Activated T-helper 1 cell treated with anti-CD3 and anti-CD28 coated beads, Interleukin-12 subunit alpha, Interleukin-12 subunit beta, Interleukin-2, Interleukin-4 antibody, amounts not matched to agents 30 ng/mL and 10 ng/mL and 1 ng/mL, durations not matched to agents 14 hours and 24 hours and 36 hours (primary cell): ENCODE measurements at places on chromosomes 7 and 10.

DNA sequence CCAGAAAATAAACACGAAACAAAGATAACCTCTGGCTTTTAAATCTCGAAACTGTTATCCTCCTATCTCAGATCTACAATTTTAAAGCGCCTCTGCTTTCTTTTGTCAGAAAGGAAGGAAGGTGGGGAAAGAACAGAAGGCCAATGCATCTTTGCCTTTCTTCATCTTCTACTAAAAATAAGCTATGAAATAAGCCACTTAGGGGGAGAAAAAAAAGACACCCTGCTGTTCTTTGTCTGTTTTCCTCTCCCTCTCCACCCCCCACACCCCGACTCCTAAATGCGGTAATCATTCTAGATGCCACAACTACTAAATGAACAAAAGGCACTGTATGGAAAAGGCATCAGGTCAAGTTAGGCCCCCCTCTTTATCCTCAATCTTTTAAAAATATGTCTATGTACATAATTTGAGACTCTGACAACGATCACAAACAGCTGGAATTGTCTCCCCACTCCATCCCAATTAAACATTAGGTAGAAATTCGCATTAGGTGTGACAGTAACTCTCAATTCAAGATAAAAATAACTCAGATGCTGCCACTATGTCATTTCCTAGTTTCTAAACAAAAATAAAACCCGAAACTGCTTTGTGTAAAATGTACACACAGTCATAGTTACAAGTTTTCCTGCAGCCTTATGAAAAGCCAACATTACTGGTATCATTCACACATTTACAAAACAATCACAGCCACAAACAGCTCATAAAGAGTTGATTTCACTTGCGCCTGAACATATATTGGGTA is 2.4 kb downstream of the UBE2H start:
- no peak for DNase-seq

GRCh38 chr7:9307131-9307530 is 873.7 kb downstream of the NXPH1 start:
- DNase-seq, result no peak

GRCh38 chr10:20228729-20229128 is 412.5 kb downstream of the PLXDC2 start:
- DNase-seq, result no peak

DNA sequence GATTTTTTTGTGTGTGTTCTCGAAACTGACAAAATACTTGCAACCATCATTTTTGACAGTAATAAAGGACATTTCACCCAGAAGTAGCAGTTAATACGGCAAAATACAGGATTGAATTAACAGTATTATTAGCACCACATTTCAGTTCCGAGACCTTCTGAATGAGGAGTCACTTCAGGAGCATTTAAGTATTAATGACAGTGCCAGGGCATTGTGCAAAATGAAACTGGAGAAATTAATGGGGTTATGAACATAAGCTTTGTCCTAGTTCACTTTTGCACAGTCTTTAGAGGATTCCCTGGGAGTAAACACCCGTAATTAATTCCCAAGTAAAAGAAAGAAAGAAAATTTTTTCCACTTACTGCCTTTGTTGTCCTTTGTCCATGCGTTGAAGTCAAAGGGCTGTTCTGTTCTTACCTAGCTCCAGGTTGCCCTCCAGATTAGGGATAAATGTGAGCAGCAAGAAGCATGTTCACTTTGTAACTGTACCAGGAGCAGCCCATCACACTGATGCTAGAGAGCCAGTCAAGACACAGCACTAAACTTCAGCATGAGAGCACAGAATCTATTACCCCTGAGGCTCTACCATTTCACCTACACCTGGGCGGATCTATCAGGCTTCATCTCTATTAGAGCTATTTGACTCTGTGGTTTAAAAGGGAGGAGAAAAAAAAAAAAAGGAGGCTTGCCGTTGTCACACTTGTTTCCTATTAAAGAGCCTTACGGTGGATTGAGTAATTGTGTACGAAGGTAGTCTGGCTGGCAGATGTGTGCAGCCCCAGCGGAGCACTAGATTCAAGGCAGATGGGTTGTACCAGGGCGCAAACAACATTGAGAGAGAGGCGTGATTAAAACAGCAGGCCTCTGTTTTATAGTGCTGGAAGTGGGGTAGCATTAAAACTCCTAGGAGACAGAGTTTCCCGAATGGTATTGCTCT is 297.8 kb upstream of the SEMA3A start:
- DNase-seq, result no peak

DNA sequence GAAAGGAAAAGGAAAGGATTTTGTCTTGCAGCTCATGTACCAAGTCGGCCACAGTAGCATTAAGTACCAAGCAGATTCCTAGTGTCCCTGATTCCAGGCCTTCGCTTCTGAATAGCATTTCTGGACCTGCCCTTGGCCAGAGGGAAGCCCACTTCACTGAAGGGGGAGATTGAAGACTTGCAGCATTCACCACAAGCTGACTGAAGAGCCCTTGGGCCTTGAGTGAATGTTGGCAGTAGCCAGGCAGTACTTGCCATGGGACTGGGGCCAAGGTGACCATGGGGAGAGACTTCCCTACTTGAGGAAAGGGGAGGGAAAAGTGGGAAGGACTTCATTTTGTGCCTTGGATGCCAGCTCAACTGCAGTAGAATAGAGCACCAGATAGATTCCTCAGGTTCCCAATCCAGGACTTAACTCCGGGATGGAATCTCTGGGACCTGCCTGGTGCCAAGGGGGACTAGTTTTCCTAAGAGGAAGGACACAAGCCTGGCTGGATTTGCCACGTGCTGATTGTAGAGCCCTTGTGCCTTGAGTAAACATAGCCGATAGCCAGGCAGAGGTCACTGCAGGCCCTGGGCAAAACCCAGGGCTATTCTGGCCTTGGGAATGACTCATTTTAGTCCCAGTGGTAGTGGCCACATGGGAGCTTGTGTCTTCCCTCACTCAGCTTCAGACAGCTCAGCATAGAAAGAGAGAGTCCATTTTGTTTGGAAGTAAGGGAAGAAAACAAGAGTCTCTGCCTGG is 141.7 kb upstream of the KCND2 start:
- no peak for DNase-seq

DNA sequence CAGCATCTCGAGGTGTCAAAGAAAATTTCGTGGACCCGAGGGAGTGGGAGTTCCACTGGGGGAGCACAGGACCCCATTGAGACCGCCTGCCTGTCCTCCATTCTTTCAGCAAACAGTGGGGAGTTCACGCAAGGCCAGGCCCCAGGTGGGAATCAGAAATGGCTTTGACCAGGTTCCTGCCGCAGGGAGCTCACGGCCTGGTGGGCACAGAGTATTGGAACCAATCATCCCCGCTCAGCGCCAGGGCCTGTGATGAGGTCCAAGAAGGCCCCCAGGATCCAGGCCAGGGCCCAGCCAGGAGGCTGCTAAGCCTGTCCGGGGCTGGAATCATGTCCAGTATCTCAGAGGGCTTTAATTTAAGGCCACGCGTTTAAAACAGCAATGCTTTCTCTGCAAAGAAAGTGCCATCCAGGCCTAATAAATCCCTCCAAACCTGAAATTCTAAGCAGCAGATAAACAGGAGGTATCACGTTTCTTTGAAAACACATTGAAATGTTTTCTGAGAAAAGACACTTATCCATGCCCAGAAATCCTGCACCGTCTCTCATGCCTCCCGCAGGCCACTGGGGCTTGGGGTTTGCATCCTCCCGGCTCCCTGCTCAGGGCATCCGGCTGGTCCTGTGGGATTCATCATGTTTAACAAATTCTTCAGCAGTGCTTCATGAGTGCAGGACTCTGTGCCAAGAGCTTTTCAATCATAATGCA is 125.7 kb downstream of the OAT start:
- no peak for DNase-seq

DNA sequence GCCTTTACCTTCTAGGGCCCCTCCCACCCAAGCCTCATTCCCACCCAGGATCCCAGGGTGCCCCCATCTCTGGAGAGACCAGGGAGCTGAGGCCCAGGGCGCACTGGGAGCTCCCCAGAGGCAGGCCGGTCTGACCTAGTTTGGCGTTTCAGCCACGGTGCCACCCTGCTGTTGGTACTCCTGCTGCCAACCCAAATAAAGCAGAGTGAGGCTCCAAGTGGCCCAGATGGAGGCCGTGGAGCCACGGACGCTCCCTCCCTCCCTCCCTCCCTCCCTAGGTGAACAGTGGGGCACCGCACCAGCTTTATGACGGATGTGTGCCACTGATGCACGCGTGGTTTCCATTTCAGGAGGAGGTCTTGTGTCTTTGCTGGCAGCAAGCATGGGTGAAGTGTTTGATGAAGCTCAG is 1.8 kb downstream of the INPP5A start:
- DNase-seq, result no peak

GRCh38 chr7:70477036-70478010 is 654.6 kb upstream of the GALNT17 start:
- DNase-seq, result no peak

DNA sequence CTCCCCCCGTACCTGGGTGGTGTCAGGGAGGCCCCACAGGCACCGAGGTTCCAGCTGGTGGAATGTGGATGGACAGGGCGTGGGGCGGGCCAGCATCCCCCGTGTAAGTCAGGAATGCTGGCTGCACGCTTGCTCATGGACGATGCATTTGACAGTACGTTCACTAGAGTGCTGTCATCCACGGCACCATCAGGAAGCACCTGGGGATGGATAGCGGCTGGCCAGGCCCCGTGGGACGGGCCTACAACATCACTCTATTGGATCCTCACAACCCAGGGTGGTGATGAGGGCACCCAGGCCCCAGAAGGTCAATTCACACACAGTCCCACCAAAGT is 63.6 kb downstream of the INSIG1 start:
- DNase-seq, result no peak

DNA sequence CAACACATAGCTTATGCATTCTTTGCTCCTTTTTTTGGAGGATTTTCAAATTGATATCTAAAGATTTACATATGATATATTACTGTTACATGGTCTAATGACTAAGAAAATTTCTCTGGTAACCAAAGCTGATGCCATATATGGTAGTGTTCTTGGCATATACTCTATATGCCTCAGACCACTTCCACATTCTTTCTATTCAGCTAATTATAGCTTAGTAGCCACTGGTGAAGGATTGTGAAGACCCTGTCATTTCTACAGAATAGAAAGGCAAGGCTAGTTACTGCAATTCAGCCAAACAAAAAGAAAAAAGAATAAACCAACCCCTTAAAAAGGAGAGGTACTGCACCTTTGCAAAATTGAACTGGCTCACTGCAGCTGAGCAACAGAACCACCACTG is 3.7 kb downstream of the PURB start:
- no peak for DNase-seq

GRCh38 chr7:44223362-44224079 is 22.7 kb downstream of the YKT6 start:
- DNase-seq, result no peak

DNA sequence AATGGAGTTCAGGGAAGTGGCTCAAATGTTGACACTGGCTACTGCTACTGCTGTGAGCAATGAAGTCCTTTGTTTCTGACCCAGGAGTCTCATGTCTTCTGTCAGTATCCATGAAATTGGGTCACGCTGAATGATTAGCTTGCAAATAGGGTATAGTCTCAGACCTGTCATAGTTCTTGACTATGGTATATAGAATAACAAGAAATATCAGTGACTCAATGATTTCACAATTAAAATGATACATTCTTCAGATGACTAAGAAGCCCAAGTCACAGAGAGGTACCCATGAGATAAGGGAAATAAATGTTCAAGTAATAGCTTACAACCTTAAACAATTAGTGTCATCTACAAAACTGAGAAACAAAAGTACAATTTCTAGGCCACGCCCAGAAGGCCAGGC is 89.3 kb downstream of the LYZL2 start:
- no peak for DNase-seq
